ENCODE measurements at places on chromosomes 3 and 15. TPM values are rescaled to one million over a fixed set of nuclear protein-coding genes. Genes with fewer than 3 reads are reported as not detected.

- H3K4me3 ChIP-seq: no peak overlapping the region
- no peaks in the 10 kb centered on the region for H3K4me1 ChIP-seq
- peaks cover 19% of the 10 kb centered on the region for H3K27me3 ChIP-seq
- H3K27ac ChIP-seq: no peak overlapping the region
Observed at GRCh38 chr15:66039117-66039871, 170.0 kb downstream of the RAB11A start.

LTK gene
- 0.21 TPM for total RNA-seq

DNA sequence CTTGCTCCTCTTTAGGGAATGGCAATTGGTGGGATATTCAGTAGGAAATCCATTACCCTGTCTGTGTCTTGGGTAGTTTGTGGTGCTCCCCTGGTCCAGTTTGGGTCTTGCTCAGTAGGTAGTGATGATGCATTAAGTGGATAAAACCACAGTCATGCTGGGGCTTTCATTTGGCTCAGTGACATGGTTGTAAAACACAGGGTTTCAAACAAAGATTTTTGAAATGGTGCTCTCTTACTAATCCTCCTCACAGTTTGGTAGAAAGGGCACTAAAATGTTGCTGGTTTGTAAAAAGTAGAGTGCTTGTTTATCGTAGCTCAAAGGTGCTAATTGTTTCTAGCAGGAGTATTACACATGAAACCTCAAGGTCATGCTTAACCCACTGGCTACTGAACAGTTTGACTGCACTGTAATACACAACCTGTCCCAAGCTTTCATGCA is 22.9 kb downstream of the BBX start:
- H3K4me3 ChIP-seq: no peak overlapping the region
- no peak overlapping the region for H3K27ac ChIP-seq
- DNase-seq: no peak
- no peaks in the 10 kb centered on the region for H3K27me3 ChIP-seq
- H3K4me1 ChIP-seq: no peaks in the 10 kb centered on the region
- no peaks in the 10 kb centered on the region for H3K36me3 ChIP-seq

DNA sequence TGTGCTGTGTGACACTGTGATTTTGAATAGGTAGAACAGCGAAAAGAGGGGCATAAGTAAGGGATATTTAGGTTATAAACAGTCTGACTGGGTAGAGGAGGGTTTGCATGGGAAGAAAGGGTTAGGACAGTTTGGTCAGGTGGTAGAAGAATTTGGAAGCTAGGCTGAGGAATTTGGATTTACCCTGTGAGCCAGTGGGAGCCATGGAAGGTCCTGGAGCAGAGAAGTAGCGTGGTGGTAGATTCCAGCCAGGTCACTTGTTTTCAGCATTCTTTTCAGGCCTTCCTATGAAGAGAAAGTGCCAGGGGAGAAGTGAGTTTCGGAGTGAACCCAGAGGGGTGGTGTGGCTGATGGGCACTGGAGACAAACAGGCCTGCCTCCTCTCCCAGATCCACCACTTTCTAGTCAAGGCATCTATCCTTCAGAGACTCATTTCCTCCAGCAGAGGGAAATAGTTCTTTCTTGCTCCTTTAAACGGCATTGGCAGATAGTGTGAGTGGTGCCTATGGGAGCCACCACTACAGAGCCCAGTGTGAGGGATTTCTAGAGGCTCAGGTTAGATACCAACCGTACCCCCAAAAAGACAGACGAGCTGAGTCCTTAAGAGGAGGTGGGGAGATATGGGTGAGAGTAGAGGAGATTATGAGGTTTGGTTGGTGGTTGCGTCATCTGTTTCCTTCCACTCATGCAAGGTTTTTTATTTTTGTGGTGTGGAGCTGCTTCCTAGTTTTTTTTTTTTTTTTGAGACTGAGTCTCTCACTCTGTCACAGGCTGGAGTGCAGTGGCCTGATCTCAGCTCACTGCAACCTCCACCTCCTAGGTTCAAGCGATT is 21.2 kb downstream of the PXK start:
- no peak for DNase-seq
- H3K27me3 ChIP-seq: no peaks in the 10 kb centered on the region
- H3K4me1 ChIP-seq: no peaks in the 10 kb centered on the region
- H3K27ac ChIP-seq: no peak overlapping the region

- H3K4me3 ChIP-seq: no peak overlapping the region
Observed at GRCh38 chr3:94522488-94522887, 459.6 kb downstream of the NSUN3 start.
